ENCODE measurements at places on chromosomes 13 and 19.

DNA sequence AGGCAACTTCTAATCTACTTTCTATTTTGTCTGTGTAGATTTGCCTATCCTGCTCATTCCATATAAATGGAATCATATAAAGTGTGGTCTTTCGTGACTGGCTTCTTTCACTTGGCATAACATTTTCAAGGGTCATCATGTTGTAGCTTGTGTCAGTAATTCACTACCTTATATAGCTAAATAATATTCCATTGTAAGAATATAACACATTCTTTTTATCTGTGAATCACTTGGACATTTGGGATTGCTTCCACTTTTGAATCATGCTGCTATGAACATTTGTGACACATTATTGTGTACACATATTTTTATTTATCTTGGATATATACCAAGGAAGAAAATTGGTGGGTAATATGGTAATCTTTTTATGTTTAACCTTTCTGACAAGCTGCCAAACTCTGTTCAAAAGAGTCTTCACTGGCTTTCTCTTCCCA is 89.0 kb upstream of the CSNK1A1L start:
- no peak for DNase-seq

DNA sequence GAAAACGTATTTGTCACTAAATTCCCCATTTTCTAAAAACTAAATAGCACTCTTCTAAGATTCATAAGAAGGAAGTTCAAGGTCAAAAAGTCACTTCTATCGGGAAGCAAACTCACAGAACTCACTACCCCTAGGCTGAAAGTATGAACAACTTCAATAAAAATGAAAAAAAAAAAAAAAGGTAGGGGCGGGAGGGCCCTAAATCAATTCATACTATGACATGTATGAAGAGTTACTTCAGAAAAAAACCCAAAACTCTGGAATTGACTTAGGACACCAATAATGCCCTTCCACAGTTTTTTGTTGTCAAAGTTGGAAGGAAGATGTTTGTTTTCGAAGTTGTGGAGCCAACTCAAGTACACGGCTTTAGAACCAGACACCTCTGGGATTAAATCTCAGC is 1.1 kb downstream of the SUCLA2 start:
- no peak for DNase-seq

DNA sequence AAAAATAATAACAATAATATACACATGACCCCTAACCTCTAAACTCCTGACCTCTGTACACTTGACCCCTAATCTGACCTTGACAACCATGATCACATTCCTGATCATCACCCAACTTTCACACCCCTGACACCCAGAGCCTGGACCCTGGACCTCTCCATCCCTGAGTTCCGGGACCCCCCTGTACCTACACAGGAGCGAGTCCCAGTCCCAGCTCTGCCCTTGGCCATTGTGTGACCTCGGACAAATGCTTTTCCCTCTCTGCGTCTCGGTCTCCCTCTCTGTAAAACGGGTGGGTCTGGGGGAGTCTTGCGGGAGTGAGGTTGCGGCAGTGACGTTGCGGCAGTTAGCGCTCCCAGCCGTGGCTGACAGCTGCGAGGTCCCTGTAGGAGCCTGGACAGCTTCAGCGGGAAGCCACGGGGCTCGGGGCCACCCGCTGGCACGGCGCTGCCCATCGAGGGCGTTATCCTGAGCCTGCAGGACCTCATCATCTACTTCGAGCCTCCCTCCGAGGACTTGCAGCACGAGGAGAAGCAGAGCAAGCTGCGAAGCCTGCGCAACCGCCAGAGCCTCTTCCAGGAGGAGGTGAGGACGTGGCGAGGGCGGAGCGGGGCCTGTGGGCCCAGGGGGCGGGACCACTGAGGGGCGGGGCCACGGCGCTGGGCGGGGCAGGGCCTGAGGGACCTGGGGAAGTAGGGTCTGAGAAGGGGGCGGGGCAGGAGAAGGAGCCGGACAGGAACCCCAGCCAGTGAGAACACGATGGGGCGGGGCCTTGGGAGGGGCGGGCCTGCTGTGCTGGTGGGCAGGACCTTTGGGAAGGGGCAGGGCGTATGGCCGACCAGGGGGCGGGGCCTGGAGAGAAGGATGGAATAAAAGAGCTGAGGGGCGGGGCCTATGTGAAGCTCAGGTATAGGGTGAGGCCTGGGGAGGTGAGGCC is 19.2 kb downstream of the RYR1 start:
- no peak for DNase-seq

DNA sequence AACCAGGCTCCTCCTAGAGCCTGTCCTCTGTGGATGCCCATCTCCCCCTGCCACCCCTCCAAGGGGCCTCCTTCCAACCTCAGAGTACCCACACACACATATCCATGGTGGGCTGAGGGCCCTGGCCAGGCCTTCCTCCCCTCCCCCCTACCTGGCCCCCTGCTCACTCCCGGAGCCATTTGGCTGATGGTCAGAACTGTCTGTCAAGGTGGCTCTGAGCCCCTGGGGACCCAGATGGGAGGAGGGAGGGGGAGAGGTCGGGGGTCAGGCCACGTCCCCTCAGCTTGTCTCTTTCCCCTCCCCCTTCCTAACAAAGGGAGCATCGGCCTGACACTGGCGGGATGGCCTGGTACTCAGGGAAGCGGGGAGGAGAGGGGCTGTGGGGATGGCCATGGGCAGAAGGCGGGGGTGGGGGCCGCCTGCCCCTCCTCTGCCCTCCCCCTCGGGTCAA is 18.7 kb upstream of the POU2F2 start:
- DNase-seq = no peak

- no peak for DNase-seq
Observed at GRCh38 chr13:110109910-110110309, 197.0 kb downstream of the COL4A1 start.

- DNase-seq = no peak
Observed at GRCh38 chr19:34838248-34838647, 65.2 kb upstream of the ZNF599 start.

DNA sequence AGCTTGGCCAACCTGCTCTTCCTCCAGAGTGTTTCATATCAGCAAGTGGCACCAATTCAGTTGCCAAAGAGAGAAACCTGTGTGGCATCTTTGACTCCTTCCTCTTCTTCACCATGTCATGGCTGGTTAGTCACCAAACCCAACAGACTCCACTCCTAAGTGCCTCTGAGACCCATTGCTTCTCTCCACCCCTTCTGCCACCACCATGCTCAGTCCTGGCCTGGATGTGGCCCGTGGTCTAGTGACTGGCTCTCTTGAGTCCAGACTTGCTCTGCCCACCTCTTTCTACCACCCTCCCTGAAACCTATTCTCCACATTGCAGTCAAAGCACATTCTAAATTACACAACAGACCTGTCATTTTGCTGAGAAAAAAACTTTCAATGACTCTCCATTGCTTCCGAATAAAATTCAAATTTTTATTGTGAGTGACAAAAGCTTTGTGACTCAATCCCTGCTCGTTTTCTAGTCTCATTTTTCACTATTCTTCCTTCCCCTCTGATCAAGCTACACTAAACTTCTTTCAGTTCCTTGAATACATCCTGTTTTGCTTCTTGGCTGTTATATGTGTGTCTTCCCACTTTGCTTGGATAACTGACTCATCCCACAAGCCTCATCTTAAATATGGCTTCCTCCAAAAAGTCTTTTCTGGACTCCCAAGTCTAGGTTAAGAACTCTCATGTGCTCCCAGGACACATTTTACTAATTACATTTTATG is 12.0 kb upstream of the TNFSF11 start:
- DNase-seq = no peak

DNA sequence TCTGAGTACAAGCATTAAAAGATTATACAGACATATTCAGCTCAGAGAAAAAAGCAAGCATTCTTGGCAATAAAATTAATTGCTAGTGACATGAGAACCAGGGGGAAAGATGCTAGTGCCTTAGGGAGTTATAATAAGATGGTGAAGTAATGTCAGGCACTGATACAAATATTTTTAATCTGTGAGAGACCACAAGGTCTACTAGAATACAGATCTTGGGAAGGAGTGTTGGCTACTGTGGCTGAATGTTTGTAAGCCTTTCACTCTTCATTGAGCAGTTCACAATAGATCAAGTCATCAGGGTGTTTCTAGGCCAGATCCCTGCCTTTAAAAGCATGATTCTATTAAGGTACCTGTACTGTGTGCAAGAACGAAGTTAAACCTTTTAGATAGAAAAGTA is 16.4 kb downstream of the FREM2 start:
- DNase-seq = no peak

- no peak for DNase-seq
Observed at GRCh38 chr13:101709952-101710351, 257.5 kb downstream of the ITGBL1 start.

- no peak for DNase-seq
Observed at GRCh38 chr13:110103534-110103933, 203.4 kb downstream of the COL4A1 start.

- DNase-seq = no peak
Observed at GRCh38 chr19:13064092-13064489, 38.6 kb downstream of the LYL1 start.

GRCh38 chr19:47239610-47240296 is 8.8 kb upstream of the BBC3 start:
- no peak for DNase-seq

- no peak for DNase-seq
Observed at GRCh38 chr13:73278186-73278585, 219.4 kb downstream of the KLF5 start.

- DNase-seq = no peak
Observed at GRCh38 chr19:54873990-54874389, at the start of gene FCAR. Gene FCAR, plus strand, starts transcription at chr19:54874235. Its CDS starts 55 bp downstream, at chr19:54874290.

GRCh38 chr13:20270163-20270865 is 38.2 kb upstream of the GJB6 start:
- DNase-seq = no peak

DNA sequence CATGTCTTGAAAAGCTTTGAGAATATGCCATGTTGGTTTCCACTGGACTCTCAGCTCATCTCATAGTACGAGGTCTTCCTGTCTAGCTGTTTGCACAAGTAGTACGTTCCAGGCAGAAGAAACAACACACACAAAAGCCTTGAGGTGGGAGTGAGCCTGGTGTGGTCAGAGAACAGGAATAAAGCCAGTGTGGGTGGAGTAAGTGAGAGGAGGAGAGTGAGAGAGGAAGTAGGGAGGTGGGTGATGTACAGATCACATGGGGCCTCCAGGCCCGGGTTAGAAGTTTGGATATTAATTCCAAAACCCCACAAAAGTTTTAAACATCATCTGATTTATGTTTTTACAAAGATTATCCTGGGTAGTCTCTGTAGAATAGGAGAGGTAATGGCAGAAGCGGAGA is 230.6 kb downstream of the MTUS2 start:
- no peak for DNase-seq

DNA sequence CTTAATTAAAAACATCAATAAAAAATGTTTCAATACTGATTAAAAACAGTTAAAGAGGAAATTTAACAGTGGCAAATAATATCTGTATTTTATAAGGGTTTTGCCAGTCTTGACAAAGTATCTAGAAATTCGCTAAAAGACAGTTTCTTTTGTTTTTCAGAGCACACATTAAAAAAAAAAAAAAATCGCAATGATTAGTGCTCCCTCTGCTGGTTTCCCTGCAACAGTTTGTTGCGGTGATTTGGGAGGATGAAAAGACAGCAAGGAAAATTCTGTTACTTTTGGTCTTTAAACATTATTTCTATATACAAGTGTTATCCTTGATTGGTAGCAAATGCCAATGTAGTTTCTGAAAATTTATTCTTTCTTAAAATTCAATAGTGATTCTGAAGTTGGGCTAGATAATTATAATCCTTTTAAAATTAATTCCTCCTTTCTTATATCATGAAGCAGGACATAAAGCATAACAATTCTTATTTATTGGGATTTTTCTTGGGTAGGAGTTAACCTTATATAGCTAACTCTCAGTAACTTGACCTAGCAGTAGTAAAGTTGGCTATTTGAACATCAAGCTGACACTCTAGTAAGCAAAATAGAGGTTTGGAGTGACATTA is 23.1 kb upstream of the SPRY2 start:
- DNase-seq = no peak

GRCh38 chr19:49866933-49867782 is at the start of gene PNKP:
Gene PNKP, minus strand, starts transcription at chr19:49867576. Its CDS starts 372 bp downstream, at chr19:49867204.
- DNase-seq = peak; percentile 84

All from NCI-H187 (cell line).